ENCODE measurements at places on chromosomes 11 and 22. TPM values are rescaled to one million over a fixed set of nuclear protein-coding genes. Genes with fewer than 3 reads are reported as not detected.

The CTSC gene
- total RNA-seq, result 204 TPM

DNA sequence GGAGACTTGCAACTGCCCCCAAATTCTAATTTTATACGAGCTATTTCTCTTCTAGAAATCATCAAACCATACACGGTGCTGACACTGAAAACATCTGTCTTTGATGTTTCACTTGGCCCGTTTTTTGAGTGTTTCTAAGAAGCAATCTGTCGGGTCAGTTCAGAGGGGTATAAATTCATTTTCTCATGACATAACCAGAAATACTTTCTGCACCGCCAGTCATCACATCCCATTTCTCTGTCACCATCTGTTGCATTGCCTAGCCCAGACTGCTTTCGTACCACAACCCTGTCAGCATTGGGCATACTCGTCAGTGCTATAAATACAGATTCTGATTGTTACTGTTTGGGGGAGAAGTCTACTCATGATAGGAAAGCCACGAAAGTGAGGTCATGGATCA lies 63.1 kb upstream of the CCDC90B start:
- DNase-seq, result no peak

- no peak for DNase-seq
These were observed 133.7 kb downstream of the CTTN start for GRCh38 chr11:70532066-70532440.

The TRIM49C gene
- total RNA-seq, result not detected

The BAIAP2L2 gene
- total RNA-seq, result 0.24 TPM

The APOL4 gene
- 2.7 TPM for total RNA-seq
